DMS153 (cell line): ENCODE measurements at places on chromosomes 5 and 9.

DNA sequence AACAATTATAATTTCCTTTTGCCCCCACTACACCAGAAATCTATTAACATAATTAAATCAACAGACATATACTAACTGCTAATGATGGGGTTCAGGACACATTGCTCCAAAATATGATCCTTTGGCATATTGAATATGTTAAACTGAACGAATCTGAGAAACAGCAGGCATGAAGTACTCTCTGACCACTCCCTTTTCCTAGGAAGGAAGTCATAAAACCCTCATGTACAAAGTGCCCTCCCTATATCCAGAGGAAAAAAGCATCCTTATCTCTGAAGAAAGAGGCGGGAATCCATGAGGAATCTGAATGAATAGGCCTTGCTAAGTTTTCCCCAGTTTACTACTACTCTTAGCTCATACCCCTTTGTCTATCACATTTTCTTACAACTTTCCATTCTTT, 67.9 kb downstream of the ADAMTS6 start:
- no peak for DNase-seq

DNA sequence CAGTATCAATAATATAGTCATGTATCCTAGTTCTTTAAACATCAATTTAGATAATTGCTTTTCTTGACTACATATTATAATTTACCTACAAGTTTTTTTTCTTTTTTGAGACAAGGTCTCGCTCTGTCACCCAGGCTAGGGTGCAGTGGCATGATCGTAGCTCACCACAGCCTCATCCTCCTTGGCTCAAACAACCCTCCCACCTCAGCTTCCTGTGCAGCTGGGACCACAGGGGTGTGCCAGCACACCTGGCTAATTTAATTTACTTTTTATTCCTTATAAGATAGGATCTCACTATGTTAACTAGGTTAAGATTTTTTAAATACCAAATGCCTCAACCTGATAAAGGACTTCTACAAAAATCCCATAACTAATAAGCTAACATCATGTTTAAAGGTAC, 21.1 kb downstream of the UIMC1 start:
- DNase-seq, result no peak

DNA sequence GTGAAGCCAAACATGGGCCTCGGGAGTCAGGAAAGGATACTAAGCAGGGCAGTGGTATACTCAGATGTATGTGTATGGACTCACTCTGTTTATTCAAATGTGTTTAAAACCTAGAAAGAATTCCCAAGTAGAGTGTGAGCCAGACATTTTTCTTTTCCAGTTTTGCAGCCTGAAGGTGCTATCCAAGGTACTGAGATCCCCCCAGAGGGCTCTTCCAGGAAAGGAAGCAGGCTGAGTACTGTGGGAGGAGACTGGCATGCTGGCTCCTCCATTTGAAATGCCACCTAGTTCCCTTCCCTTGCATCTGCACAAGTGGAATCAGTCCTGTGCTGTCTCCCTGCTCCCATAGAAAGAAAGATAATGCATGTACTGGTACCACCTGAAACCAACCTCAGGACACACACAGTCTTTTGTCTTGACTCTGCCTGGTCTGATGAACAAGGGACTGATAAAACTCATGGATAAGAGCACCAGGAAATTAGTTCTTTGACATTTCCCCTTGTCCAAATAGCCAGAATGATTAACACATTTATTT, 85.9 kb downstream of the HRH2 start:
- no peak for DNase-seq

DNA sequence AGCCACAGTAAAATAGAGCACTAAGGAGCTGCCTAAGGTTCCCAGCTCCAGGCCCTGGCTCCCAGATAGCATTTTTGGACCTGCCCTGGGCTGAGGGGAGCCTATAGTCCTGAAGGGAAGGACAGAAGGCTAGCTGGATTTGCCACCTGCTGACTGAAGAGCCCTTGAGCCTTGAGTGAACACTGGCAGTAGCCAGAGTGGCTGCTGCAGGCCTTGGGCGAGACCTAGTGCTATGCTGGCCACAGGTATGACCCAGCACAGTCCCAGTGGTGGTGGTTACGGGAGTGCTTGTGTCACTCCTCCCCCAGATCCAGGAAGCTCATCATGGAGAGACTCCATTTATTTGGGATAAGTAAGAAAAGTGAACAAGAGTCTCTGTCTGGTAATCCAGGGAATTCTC, 10.3 kb upstream of the STX17 start:
- no peak for DNase-seq

DNA sequence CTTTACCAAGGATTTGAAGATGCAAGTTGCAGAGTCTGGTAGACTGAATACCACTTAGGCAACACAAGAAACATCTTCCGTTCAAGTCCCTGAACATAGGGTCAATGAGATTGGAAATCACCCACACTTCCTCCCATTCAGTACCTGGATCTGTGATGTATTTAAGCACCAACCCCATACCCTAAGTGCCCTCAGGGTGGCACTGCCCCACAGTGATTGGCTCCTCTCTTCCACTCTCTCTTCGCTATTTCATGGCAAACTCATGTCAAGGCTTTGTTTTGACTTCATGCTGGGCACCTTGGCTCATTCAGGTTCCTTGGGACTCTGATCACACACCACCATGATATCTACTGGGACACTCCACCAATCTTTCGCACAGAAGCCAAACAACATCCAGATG, 53.7 kb downstream of the GGTA1 start:
- peak; percentile 22 for DNase-seq

GRCh38 chr5:175457466-175457865, 13.5 kb upstream of the DRD1 start:
- no peak for DNase-seq

DNA sequence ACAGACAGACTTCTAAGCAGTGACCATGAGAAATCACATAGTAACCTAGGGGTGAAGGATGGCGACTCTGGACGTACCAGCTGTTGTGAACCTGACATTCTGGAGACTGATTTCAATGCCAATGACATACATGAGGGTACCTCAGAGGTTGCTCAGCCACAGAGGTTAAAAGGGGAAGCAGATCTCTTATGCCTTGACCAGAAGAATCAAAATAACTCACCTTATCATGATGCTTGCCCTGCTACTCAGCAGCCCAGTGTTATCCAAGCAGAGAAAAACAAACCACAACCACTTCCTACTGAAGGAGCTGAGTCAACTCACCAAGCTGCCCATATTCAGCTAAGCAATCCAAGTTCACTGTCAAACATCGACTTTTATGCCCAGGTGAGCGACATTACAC, 38.0 kb upstream of the CCDC152 start:
- DNase-seq, result no peak

DNA sequence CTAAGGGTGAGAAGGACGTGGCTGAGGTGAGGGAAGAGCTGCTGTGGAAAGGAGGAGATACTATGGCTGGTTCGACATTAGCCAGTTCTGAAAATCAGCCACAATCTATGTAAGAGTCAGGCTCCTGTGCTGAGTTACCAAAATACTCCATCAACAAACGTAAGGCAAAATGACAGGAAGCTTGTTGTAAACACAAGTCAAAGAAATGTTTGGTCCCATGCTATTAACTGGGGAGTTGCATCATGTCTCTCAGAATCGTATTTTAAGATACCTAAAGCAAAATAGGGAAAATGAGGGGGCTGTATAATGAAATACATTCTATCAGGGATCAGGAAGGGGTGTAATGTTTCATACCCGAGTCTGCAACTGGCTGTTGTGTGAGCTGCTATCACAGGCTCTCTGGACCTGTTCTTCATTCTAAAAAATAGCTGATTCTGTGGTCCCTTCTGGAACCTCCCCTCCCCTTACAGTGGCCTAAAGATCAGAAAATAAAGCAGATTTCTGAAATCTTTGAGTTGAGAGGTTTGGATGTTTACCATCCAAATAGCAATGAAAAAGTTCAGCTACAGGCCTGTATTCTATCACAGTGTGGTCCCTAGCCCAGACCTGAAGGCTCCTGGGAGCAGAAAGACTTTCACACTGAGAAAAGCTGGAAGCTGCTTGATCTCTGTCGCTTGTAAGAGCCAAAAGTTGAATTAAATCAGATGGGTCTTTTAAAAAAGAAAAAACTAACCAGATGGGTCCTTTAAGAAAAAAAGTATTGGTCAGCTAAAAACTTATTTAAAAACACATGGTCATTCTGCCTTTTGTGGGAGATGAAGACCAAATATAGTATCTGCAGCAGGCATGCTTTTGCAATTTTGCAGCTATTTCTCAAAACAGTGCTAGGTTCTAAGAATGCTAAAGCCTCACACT, 97.8 kb upstream of the SMC5 start:
- DNase-seq, result no peak

DNA sequence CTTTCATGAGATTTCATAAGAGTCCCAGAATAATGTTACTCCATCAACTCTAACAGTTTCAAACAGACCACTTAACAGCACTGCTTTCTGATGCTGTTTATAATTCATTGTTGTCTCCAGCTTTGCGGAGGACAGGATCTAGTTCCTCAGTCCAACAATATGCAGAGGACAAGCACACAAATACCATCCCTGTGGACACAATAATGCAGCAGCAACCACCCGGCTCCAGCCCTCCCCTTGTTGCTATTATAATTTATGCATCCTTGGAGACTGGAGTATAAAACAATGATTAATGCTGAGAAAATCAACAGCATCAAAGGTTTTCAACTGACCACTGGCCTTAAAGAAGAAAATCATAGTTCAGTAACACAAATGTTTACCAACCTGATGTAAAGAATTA, 108.3 kb downstream of the DENND1A start:
- no peak for DNase-seq

- no peak for DNase-seq
Measured at GRCh38 chr5:143248822-143249579, 154.5 kb downstream of the NR3C1 start.

DNA sequence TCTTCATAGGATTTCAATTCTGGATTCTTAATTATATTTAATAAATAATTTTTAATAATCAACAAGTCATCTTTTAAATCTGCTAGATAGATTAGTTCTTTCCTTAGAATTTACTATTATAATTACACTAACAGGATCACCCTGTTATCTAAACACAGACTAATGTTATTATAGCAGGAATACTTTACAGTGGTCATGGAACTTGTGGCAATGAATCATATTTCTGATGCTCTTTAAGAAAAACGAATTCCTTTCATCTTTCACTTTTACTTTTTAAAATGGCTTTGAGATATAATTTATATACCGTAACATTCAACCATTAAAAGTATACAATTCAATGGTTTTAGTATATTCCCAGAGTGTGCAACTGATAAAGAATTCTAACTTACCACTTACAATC, 29.7 kb upstream of the CDK5RAP2 start:
- DNase-seq, result no peak

DNA sequence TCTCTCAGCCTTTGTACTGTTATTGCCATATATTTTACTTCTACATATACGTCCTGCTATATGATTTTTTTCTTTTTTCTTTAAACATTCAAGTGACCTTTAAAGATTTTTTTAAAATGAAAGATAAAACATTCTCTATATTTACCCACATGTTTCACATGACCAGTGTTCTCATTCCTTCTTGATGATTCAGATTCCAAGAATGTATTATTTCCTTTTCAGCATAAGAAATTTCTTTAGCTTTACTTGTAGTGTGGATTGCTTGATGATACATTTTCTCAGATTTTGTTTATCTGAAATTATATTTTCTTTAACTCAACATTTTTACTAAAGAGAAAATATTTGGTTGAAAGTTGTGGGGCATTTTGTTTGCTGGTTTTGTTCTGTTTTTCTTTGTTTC, 792.1 kb downstream of the BRINP1 start:
- DNase-seq, result no peak

DNA sequence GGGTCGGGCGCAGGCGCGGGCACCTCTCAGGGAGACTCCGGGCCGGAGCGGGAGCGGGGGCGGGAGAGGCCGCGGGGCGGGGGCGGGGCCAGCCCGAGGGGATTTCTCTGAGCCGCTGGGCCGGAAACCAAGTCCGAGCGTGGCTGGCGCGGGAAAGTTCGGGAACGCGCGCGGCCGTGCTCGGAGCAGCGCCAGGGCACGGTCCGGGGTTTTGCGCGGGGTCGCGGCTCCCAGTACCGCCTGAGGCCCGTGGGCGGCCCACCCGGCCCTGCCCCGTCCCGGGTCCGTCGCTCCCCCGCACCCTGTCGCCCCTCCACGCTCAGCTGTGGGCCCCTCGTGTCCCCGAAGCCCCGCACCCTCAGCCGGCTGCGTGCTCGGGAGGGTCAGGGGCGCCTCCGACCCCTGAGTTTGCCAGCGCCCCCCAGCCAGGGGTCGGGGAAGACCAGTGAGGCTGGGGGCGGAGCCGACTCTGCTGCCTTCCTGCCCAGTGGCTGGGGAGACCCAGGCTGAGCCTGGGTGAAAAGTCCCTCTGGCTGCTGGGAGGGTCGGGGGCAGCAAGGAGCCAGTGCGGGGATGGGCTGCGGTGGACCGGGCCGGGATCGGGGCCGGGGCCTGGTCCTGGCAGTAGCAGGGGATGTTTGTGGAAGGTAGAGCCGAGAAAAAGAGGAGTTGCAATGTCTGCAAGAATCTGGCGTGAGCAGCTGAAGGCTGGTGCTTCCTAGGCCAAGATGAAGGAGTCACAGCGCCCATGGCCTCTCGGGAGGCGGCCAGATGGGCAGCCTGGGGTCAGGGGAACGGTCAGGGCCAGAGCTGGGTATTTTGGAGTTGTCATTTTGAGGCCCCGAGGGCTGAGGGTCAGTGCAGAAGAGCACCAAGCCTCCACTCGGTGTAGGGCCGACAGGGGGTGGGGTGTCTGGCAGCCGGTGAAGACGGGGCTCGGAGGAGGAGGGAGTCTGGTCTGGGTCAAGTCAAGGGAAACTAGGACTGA, 588 bp downstream of the TRAF2 start:
- DNase-seq, result no peak

- no peak for DNase-seq
Measured at GRCh38 chr5:72107901-72108201, 576 bp downstream of the MAP1B start.

- DNase-seq, result no peak
Measured at GRCh38 chr5:144267961-144268513, 97.4 kb downstream of the KCTD16 start.

DNA sequence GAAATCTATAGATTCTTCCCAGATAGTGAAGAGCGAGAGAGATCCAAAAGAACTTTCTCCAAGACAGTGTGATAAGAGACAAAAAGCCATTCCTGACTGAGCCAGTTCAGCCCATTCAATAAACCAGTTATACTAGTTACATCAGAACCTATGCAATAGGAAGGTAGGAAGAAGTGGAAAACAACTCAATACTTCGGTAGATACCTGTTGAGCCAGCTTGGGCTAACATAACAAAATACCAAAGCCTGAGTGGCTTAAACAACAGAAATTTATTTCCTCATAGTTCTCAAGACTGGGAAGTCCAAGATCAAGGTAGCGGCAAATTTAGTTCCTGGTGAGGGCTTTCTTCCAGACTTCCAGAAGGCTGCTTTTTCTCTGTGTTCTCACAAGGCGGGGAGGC, 214.5 kb upstream of the GRAMD2B start:
- no peak for DNase-seq

DNA sequence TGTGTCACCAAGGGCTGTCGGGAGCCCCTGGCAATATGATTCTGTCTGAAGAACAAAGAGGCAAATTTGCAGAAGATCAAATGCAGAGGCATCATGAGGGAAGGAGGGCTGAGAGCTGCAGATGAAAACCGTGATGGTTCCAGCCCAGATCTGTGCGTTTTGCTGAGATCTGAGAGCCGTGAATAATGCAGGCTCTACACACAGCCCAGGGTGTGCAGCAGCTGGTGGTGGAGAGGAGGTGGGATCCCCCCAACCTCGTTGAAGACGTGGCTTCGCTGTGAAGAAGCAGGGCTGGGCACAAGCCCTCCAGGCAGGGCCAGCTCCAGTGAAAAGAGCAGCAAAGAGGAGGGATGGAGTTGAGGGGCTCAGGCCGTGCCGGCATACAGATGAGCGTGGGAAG, 75.5 kb downstream of the TSPAN17 start:
- DNase-seq, result no peak
